ENCODE measurements at places on chromosomes 5 and 9.
A peak's percentile ranks its signal among the peaks of the same experiment; 100 is the strongest.

- DNase-seq = no peak
Measured at GRCh38 chr5:154595662-154596061, 117.6 kb upstream of the HAND1 start.

DNA sequence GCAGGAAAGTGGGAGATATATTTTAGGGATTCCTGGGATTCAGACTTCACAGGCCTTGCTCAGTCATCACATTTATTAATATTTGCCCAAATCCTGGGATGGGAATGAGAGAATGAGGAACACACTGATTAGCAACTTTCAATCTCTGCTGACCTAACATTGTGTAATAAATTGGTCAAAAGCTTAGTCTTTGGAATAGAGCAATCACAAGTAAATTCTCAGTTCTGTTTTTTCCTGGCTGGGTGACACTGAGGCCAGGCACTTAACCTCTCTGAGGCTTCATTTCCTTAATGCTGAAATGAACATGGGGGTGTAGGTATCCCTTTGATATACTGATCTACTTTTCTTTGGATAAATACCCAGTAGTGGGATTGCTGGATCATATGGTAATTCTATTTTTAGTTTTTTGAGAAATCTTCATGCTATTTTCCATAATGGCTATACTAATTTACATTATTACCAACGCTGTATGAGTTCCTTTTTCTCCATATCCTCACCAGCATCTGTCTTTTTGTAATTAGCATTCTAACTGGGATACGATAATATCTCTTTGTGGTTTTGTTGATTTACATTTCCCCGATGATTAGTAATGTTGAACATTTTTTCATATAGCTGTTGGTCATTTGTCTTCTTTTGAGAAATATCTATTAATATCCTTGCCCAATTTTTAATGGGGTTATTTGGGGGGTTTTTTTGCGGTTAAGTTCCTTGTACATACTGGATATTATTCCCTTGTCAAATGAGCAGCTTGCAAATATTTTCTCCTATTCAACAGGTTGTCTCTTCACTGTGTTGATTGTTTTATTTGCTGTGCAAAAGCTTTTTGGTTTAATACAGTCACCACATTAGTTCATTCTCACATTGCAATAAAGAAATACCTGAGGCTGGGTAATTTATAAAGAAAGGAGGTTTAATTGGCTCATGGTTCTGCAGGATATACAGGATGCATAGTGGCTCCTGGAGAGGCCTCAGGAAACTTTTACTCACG, 36.8 kb upstream of the NIPBL start:
- DNase-seq = peak; percentile 44

GRCh38 chr5:45132972-45133371, 324.2 kb downstream of the MRPS30 start:
- no peak for DNase-seq

GRCh38 chr9:124929464-124929863, 11.4 kb downstream of the GOLGA1 start:
- no peak for DNase-seq

- DNase-seq = peak; percentile 19
Measured at GRCh38 chr5:7745882-7746610, 104.9 kb downstream of the CFAP90 start.

DNA sequence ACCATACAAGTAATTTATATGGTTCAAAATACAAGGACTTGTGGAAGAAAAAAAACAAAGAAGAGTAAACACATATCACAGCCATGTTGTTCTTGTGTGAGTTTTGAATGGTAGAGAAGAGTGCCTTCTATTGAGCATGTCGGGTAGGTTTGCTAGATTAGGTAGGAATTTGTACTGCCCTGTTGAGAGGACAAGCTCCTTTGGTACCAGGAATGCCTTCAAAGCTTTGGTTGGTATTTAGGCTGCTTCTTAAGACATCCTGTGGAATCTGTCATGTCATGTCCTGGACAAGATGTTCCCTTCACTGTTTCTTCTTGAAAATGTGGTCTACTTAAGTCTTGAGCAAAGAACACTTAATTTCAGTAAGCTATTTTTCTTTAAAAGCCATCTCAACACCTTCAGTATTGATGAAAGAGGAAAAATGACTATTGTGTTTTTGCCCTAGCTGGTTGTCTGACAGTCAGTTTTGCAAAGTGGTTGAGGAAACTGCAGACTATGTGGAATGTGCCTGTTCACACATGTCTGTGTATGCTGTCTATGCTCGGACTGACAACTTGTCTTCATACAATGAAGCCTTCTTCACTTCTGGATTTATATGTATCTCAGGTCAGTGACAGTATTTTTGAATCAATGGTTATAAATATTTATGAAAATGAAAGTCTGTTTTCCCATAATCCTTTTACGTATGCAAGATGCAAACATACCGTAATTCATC, 296.9 kb downstream of the ADGRV1 start:
- no peak for DNase-seq

- DNase-seq = no peak
Measured at GRCh38 chr5:520850-521226, 3.4 kb downstream of the SLC9A3 start.

DNA sequence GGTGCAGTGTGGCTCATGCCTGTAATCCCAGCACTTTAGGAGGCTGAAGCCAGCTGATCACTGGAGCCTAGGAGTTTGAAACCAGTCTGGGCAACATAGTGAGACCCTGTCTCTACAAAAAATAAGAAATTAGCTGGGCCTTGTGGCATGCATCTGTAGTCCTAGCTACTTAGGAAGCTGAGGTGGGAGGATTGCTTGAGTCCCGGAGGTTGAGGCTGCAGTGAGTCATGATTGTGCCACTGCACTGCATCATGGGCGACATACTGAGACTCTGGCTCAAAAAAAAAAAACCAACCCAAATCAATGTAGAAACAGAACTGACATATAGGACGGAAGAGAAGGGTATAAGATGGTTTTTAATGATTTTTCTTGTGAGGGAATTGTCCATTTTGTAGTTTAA, 27.7 kb downstream of the G3BP1 start:
- DNase-seq = no peak

GRCh38 chr9:22210936-22211335, 201.8 kb upstream of the CDKN2B start:
- DNase-seq = no peak

DNA sequence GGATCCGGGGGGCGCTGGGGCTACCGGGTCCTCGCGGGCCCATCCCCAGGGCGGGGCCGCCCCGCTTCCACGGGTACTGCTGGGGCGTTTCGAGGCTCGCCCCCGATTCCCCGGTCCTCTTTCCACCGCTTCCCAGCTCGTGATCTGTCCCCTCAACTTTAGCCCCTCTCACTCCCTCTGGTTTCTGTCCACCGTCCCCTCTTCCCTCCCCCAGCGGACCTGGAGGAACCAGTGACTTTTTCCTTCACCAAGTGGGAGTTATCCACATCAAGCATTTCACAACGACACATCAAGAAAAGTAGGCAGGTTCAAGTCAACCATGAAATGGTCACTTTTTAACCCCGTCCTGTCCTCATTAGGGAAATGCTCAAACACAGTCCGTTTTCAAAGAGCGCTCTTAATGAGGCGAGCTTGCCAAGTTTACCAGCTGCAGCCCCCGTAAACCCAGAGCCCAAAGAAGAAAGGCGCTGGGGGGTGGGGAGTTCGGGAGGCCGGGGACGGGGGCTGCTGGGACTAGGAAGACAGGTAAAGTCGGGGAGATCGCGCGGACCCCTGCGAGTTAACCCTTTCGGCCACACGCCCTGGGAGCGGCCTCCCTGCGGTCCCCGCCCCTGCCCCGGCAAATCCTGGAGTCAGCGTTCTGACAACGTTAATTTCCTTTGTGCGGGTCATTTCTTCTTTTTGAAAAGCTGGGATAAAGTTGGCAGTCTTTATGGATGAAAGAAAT, 2.1 kb upstream of the NFIB start:
- DNase-seq = no peak

DNA sequence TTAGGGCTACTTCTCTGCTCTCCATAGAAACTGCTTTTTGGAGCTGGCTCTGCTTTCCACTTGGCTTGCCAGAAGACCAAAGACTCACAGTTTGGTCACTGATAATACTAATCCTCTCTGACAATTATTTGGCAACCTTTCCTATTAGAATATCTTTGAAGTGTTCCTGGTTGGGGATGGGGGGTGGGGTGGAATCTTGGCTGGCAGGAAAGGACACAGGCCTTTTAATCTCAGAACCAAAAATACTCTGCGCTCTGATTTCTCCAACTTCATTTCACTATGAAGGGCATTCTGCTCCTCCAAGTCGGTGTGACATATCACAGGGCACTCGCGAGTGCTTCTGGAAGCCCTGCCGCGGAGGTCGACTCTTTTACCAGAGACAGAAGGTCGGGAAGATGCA, 1329.0 kb upstream of the WWC1 start:
- DNase-seq = no peak

DNA sequence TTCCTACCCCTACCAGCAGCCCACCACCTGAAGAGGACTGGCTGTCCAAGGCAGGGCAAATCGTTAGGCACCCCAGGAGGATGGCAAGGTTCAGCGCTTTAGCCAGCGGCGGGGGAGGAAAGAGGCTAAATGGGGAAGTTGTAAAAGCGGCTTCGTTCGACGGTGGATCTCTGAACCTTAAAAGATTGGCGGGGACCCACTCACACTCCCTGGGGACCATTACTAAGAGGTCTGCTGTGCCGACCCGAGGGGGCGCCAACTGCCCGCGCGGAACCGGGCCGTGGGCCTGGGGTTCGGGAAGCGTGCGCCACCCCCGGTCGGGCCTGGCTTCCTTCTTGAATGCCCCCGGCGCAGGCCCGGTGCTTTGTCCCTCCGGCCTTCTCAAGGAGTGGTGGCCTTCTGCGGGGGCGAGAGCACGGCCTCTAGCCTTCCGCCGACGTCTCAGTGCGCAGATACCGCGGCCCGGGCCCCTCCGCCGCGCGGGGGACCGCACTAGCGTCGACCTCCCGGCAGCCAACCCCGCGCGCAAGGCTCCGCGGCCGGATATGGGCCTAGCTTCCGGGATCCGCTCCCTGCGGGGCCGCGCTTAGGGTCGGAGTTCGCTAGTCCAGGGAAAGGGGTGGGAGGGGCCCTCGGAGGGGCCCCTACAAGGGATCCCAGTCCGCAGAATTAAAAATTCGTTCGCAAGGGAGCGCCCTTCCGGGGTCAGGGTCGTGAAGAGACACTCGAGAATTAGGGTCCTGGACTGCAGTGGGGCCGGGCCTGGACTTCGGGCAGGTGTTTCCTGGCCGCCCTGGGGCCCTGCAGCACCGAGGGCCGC, 10.5 kb downstream of the NR2F1-AS1 start:
- no peak for DNase-seq

GRCh38 chr5:53037141-53037859, 48.1 kb downstream of the ITGA2 start:
- no peak for DNase-seq

- DNase-seq = no peak
Measured at GRCh38 chr5:180423133-180423532, 70.0 kb upstream of the GFPT2 start.

GRCh38 chr9:77188242-77188641, 10.9 kb downstream of the VPS13A start:
- no peak for DNase-seq

DNA sequence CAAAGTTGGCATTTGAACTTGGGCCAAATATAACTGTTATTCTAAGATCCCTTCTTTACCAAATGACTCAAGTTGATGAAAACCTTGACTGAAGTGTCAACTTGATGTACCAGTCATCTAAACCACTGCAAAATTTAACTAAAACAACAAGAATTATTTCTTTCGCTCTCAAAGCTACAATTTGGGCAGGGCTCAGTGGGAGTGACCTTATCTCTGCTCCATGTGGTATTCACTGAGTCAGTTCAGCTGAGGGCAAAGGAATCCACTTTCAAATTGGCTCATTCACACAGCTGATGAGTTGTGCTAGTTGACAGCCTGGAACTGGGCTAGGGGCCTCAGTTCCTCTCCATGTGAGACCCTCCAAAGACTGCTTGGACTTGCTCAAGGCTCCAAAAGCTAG, 166.3 kb downstream of the RORB start:
- no peak for DNase-seq

GRCh38 chr9:101693546-101694336, 44.7 kb downstream of the GRIN3A start:
- DNase-seq = no peak

- no peak for DNase-seq
Measured at GRCh38 chr5:149550594-149551226, 529 bp downstream of the CSNK1A1 start.

DNA sequence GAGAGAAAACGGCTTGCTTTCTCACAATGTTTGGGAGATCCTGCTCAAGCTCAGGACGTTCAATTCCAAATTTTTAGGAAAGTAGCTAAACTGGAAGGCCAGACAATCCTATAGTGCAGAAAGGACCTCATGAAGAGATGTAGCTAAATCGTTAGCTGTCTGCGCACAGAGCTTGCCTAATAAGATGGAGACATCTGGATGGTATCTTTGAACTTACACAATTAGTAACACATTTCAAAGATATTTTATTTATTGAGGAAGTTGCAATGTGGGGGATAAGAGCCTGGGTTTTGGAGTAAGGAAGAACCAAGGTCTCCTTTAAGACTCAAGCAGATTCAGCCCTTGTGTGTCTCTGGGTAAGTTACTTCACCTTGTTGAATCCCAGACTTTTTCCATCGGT, 28.6 kb upstream of the RAB14 start:
- DNase-seq = peak; percentile 49

GRCh38 chr5:40682154-40683017, 2.7 kb downstream of the PTGER4 start:
- DNase-seq = peak; percentile 23

GRCh38 chr5:124728968-124729332, 17.5 kb downstream of the ZNF608 start:
- DNase-seq = no peak

DNA sequence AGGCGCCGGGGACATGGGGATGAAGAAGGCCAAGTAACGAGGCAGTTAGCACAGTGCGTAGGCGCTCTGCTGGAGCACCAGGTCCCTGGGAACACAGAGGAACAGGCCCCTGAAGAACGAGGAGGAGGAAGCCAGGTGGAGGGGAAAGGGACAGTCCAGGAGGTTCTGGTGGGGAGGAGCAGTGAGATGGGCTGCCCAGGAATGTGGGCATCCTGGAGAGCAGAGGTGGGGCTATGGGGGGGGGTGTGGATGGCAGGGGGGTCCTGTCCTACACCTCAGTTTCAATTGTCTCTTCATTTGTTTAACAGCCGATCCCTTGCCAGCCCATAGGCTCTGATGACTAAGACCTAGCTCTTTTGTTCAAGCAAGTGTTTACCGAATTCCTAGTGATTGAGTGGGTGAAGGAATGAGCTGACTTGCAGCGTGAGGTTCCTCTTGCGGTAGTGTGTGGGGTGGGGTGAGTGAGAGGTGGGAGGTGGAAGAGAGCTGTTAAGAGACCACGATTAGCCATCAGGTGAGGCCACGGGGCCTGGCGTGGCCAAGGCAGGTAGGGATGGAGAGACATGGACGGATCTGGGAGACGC, 8.4 kb upstream of the PHYHD1 start:
- no peak for DNase-seq

DNA sequence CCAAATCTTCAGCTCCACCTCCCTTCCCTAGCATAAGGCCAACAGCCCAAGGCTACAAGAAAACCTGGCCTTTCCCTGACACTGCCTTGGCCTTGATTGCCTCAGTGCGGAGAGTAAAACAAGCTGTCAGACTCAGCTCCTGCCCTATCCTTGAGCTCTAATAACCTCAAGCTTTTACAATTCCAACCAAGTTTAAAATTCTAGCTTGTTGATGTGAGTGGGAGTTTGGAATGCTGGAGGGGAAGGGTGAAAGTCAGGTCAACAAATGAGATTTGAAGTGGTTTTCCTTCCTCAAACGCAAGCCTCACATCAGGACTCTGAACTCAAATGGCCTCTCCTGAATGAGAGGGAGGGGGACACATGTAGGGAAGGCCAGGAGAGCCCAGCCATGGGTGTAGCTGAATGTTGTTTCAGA, 197.0 kb upstream of the VLDLR start:
- DNase-seq = no peak

- no peak for DNase-seq
Measured at GRCh38 chr5:128774605-128775004, 190.7 kb upstream of the SLC27A6 start.

Measured in AML-193 (cell line).